ENCODE measurements at places on chromosomes 4 and X.

DNA sequence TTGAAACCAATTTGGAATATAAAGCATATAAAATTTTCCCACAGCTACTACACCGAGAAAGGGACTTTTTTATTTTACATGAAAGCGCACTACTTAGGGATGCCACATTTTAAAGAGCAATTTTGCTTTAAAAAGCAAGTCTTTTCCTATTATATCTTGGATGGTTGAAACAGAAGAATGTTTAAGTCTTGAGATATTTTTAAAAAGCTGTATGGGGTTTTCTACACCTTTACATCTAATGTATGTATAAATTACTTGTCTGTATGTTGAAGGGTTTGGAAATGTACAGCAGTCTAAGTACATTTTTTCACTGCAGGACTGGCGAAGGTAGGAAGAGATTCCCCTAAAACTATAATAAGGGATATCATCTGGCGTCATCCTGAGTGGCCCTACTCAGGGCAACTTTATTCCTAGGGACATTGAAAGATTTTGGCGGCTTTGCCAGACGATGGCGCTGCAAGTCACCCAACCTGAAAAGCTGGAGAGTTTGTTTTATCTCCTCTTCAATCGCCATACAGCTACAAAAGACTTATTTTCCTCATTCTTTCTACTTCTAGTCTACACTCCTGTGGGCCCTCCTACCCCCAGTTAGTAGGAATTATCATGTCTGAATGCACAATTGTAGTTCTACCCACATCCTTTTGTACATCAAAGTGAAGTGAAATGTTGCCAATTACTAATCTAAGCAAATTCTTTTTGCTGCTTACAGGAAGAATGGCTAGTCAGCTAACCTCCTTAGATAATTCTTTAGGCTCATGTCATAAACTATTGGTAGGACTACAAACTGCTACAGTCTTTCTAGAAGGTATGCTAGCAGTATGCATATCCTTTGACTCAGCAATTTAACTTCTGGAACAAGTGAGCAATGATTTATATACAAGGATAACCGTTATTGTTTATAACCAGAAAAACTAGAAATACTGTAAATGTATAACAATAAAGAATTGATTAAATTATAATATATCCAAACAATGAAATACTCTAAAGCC is 782 bp upstream of the NEK1 start:
- peak; percentile 78 for DNase-seq

- peak; percentile 59 for DNase-seq
Observed at GRCh38 chr4:139242511-139243051, 37.4 kb downstream of the MGARP start.

- no peak for DNase-seq
Observed at GRCh38 chrX:48196745-48197201, at the start of gene SSX5. Gene SSX5, minus strand, starts transcription at chrX:48196795. Its CDS starts 1,437 bp downstream, at chrX:48195358.

DNA sequence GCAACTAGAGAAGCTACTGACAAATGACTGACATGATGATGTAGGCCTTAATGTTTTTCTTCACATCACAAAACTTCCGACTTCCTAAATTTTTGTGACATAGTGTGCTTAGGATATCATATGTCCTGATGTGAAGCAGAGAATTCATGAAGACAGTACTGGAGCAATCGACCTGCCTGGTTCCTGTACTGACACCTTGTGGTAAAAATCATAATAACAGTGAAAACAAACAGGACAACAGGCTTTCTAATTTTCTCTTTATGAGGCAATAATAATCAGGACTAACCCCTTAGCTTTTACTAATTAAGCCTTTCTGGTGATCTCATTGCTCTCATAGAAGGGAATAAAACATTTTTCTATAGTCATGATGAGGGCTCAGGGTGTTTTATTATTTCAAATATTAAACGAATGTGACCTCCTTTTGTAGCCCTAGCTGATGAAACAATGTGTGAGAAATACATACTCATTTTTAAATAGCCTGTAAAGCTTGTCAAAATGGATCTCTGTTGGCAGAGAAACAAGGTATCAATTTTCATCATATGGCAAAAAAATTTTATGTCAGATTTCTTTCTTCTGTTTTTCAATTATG is 158.4 kb downstream of the TENT5D start:
- DNase-seq: peak; percentile 3

DNA sequence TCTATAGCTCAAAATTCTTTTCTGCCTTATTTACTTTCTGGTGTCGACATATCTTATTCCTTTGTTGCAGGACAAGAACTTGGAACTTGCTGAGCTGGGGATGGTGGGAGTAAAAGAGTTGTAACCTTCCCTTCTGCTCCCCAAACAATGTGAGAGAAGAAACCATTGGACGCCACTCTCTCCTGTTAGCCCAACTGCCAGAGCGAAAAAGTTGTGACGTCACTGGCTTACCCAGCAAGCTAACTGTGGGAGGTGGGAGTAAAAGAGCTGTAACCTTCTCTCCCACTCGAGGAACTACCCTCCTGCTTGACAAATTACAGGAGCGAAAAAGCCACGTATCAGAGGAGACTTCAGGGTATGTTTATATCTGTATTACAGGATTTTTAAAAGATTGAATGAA is 90.0 kb upstream of the PCDH10 start:
- no peak for DNase-seq

DNA sequence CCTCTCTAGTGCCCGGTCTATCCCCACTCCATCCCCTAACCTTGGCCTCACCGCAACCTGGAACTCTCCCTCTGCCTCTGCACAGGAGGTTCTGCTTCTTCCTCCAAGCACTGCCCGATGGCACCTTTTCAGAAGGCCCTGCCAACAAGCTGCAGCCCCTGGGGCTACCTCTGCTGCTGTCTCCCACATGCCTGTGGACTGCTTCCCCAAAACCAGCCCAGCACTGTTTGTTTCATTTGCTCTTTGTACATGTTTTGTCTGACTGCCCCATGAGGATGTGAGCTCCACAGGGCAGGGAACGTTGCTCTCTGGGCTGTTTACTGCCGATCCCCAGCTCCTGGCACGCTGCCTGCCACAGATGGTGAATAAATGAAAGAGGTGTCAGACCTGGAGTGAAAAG is 85.4 kb downstream of the INTS6L start:
- no peak for DNase-seq

DNA sequence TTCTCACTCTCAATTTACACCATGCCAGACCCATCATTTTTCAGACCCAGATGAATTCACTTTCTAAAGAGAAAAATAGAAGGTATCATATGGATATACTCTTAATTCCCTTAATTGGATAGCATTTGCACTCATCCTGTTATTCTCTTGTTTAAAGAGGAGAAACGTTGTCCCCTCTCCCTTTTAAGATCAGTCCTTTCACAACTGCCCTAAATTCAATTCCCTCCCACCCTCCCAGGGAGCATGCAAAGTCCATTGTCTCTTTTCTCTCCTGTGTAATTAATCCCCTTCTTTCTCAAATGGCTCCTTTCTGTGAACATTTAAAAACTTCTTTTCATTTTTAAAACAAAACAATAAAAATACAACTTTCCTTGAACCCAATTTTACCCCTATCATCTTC is 124.7 kb upstream of the TLL1 start:
- DNase-seq: no peak

GRCh38 chr4:171266671-171267070 is 546.5 kb upstream of the GALNTL6 start:
- no peak for DNase-seq

DNA sequence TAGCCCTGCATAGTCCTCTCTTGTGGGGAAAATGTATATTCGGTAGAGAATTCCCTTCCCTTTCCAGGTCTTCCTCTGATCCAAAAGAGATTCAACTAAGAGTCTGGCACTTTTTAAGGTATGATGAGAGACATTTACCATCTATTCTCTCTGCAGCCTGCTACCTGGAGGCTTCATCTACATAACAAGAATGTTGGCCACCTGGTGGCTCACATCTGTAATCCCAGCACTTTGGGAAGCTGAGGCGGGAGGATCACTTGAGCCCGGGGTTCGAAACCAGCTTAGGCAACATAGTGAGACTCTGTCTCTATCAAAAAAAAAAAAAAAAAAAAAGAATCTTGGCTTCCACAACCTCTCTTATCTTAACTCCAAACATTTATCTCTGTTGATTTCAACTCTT is 40.4 kb upstream of the NOCT start:
- DNase-seq: no peak

DNA sequence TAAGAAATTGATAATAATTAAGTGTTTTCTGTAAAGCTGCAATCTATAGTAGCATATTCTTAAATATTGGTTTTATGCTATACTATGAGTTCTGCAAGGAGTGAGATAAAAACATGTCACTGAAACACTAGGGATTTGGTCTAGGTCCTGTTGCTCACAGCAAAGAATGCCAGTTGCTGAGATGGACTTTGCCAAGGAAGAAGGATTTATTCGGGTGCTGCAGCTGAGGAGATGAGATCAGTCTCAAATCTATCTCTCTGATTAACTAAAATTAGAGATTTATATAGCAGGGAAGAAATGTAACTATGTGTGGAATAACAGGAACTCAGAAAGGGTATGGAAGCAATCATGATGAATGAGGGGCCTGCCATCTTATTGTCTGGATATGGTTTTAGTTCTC is 1569.9 kb downstream of the PCDH7 start:
- no peak for DNase-seq

DNA sequence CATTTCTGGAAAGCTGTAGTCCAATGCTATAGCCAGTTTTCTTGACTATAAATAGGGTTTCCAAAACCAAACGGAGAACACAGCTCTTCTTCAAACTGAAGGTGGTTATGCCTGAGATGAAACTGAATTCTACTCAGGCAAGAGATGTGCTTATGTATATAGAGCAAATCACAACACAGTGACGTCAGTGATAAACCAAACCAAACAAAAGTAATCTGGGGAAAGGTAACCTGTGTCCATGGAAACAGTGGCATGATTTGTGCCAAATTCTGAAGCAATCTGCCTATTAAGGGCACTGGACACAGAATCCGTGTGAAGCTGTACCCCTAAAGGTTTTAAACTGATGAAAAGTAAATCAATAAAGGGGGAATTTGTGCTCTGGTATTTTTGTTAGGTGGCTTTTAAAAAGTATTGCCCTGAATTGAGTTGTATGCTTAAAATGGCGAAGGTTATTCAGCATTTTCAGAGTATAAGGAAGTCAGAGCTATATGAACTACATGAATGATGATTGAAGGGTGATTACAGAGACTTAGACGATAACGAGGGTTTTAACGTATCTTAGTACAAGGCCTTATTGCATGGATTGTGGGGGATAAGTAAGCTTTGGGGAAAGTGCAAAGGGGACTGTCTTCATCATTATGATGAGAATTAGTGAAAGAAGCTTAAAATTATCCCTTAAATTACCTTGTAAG is 38.6 kb downstream of the NPY5R start:
- no peak for DNase-seq

GRCh38 chr4:16622826-16623225 is 275.6 kb downstream of the LDB2 start:
- DNase-seq: no peak

DNA sequence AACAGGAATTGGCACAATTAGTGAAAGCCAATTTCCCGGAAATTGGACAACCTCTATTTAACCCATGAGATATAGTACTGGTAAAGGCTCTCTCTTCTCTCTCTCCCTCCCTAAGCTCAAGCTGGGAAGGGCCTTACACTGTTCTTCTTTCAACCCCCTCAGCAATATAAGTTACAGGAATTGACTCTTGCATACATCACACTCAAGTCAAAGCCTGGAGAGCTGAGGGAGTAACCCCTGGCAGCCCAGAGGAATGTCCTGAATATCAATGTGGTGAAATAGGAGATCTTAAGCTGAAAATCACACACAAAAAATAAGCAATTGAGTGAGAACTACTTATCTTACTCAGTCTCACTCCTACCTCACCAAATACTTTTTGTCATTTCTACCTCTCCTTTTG is 186.9 kb upstream of the SPOCK3 start:
- no peak for DNase-seq

DNA sequence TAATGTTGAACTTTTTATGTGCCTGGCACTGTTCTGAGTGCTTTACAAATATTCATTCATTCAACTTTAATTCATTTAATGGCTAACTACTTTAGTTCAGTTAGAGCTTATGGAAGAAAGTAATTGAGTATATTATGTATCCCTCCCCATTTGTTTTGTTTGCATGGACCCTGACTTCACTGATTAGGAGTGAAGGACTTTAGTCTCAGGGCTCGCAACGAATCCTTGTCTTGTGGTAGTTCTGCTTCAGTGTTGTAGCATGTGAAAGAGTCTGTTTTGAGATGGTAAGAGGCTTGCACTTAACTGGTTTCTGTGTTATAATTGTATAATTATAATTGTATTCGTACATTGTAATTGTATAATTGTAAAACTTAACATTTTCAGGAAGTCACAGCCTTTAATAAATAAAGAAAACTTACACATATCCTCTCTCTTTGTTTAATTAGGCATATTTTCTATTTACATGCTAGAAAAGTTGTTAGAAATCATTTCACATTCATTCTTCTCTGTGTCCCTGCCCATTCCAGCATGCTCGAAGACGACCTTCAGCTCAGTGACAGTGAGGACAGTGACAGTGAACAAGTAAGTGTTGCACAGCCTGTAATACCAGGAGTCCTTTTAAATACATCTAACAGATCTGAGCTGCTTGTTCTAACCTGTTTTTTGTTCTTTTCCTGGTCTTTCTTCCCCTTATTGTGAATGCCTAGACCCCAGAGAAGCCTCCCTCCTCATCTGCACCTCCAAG is 115.1 kb downstream of the KLHL8 start:
- no peak for DNase-seq

DNA sequence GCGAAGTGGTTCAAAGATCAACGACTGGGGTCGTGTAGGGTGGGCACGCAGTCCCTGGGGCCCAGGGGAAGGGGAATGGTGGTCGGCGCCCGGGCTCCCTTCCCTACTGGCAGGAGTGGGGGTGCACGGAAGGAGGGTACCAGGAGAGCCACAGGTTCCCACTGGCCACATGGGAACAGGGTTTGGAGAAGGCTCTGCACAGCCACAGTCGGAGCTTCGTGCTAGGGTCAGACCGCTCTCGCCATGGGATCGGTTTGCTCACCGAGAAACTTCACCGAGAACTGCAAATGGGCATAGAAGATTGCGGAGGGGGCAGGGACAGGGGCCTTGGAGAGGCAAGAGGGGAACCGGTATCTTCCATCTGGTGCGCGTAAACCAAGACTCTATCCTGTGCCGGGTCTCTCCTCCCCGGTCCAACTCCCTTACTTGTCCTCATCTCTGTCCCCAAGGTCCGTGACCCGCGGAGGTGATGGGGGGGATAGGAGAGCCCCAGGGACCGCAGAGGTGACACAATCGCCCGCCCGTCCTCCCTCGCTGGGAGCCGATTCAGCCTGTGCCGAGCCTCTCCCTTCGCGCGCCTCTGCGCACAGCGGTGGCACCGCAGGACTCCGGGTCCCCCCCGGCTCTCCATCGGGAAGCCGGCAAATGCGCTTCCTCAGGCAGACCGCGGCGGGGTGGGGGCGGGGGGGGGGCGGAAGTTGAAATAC is 1.0 kb downstream of the SCD5 start:
- no peak for DNase-seq

GRCh38 chr4:140244328-140244727 is 90.3 kb upstream of the MAML3 start:
- no peak for DNase-seq

DNA sequence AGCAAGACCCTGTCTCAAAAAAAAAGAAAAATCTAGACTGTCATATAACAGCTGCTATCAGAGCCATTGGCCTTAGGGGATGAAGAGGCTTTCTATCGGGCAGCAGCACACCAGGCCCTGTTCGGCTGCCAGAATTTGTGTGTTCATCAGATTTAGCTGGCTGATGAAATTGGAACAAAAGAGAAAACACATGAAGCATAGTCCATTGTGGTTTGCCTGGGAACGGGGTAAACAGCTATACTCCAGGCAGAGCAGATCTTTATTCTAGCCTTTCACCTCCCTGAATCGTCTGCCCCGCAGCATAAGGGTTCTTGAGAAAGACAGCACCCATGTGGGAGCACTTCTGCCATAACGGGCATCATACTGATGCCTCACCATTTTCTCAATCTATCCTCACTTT is 11.6 kb downstream of the TKTL1 start:
- DNase-seq: no peak

Measured in stromal cell of bone marrow (primary cell).